Kidney (tissue), 22 donors: ENCODE measurements at places on chromosomes 2 and 18. TPM values are rescaled to one million over a fixed set of nuclear protein-coding genes. Genes with fewer than 3 reads are reported as not detected.

GRCh38 chr2:199704358-199705238 lies 146.4 kb downstream of the FTCDNL1 start:
- no peak for DNase-seq

GRCh38 chr2:84904151-84904550 lies 1.3 kb upstream of the TMSB10 start:
- DNase-seq = no peak

The SCN3A gene
- 6.3 TPM for total RNA-seq

The CD8B2 gene
- 0.09 TPM for total RNA-seq

- peak; percentile 50 for DNase-seq
Observed at GRCh38 chr2:34652636-34653035, 1053.5 kb upstream of the FAM98A start.

- DNase-seq = no peak
Observed at GRCh38 chr18:50848061-50848551, 28.3 kb upstream of the MRO start.

DNA sequence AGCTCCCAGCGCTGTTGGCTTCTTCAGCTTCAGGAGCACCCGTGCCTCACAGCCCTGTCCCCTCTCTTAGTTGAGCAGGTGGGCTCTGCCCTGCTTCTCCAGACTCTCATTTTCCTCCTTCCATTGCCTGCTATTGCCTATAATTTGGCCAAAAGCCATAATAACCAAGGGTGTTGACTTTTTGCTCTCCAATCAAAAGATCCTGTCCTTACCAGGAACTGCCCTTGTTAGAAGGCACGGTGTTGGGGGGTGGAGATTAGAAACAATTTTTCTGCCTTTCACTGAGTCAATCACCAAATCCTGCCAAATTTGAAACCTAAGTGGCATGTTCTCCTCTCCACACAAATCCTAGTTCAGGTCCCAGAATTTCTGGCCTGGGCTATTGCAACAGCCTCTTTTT lies 16.7 kb upstream of the PDIA6 start:
- no peak for DNase-seq

DNA sequence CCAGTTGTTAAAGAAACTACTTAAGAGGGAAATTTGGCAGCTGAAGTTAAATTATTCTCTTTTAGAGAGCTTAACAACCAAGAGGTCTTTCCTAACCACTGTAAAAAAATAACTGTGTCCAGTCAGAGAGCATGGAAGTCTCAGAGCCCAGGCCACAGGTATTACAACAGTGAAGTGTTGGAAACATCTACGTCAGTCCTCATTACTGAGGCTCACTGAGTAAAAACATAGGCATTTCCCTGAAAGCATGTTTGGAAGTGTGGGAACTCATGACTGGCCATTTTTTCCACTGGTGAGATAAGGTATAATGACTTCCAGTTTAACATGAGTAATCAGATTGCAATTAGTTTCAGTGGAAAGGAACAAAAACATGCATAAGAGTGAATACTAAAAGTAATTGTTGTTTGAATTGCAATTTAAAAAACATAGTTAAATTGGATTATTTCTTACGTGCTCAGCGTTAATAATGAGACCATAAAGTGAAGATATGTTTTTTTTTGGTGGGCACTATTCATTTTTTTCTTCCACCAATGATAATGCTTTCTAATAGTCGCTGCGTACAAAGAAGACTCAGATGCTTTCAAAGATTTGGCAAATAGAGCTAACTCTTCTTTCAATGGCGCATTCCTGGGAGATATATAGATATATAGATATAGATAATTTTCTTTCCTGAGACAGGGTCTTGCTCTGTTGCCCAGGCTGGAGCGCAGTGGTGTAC lies 60.8 kb downstream of the EFEMP1 start:
- no peak for DNase-seq

The SFTPB gene
- total RNA-seq = 1.3 TPM

The CHRND gene
- not detected for total RNA-seq

- DNase-seq = no peak
Observed at GRCh38 chr2:19141234-19142004, 217.0 kb downstream of the OSR1 start.

- DNase-seq = no peak
Observed at GRCh38 chr2:139386401-139386800, 606.2 kb upstream of the NXPH2 start.

The CSRNP3 gene
- 6.4 TPM for total RNA-seq

DNA sequence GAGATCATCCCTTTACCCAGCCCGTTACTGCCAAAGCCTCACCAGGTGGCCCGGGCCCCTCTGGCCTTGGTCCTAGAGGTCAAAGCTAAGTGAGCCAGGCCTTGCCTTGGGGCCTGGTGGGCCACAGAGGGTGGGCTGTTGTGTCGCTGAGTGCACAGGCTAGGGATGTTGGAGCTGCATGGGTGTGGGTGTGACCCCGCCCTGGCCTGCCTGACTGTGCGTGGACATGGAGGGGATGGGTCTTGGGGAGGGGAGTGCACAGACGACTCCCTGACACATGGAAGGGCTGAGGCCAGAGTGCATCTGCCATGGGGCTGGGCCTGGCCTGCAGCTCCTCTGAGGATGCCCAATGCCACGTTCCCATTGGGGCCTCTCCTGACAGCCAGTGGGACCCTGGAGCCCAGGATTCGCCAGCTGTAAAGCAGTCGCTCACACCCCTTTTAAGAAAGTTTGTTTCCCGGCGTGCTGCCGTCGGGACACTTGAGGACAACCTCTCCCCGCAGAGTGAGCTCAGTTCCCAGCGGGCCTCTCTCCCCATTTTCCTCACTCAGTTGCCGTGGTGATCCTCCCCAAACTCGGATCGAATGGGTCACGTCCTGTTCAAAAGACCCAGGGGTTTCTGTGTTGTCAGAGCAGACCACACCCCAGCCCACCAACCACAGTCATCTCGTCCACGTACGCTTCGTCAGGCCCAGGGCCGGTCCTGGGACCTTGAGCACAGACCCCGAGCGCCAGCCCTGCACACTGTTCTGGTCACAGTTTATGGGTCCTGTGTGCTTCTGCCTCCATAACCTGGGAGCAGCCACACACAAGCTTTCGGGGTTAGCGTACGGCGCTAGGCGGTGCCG lies 93.5 kb downstream of the NFATC1 start:
- no peak for DNase-seq

GRCh38 chr2:105652014-105652796 lies 92.5 kb upstream of the NCK2 start:
- no peak for DNase-seq

The IL36B gene
- total RNA-seq = not detected

DNA sequence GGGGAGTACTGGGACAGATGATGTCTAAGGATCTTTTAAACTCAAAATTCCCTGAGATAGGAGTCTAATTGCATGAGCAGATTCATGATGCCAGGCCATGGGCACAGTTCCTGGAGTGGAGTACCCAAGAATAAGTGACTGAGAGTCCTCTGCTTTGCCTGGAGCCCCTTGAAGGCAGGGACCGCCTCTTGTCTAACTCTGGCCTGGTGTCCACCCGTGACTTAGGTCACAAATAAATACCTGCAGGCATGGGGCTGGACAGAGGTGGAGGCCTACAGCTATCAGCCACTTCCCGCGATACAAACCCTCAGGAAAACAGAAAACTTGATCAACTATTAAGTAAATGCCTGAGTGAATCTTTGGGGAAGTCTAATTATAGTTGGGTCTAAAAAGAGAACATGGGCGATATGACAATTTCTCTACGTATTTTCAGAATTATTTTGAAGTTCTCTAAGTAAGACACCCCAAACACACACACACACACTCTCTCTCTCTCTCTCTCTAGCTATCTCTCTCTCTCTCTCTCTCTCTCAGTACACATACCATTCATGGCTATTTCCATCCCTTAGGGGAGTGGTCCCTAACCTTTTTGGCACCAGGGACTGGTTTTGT lies 1.8 kb upstream of the WIPF1 start:
- DNase-seq = no peak

DNA sequence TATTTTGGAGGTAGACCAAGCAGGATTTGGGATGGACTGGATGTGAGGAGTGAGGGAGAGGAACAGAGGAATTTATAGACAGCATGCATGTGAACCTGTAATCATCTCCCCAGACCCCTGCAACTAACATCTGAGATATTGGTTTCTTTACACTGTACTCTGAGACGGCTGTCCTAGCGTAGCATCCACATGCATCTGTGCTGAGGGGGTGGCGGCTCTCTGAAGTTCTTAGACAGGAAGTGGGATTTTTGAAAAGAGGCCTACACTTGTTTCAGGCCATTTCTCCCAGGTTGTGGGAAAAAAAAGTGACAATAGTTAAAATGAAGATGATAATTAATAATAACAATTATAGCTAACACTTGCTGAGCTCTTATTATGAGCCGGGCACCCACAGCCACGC lies 150.2 kb upstream of the GATA6 start:
- no peak for DNase-seq

The POTEI gene
- not detected for total RNA-seq

- no peak for DNase-seq
Observed at GRCh38 chr18:58787536-58788149, 77.0 kb upstream of the ZNF532 start.

DNA sequence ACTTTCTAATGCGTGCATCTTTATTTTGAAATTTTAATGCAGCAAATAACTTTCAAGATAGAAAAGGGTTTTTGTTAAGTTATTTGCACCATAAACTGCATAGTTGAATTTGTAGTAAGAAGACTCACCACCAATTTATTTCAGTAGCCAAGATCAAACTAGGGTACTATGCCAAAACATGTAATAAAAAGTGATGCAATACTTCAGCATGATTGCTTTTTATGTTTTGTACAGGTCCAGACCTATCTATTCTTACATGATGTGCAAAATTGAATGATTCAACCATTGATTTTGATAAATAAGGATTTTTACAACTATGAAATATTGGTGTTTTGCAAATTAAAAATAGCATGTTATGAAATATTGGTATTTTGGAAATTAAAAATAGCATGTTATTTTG lies 26.7 kb downstream of the AGPS start:
- DNase-seq = no peak

- no peak for DNase-seq
Observed at GRCh38 chr2:158181171-158181570, 79.5 kb downstream of the UPP2 start.

GRCh38 chr2:64489081-64489751 lies 34.9 kb upstream of the AFTPH start:
- no peak for DNase-seq

The NGEF gene
- 4.8 TPM for total RNA-seq

- no peak for DNase-seq
Observed at GRCh38 chr2:36698993-36699392, 2.5 kb downstream of the VIT start.

The MC2R gene
- total RNA-seq = not detected

- DNase-seq = no peak
Observed at GRCh38 chr2:146890491-146890890, 954.3 kb upstream of the ACVR2A start.

- no peak for DNase-seq
Observed at GRCh38 chr2:17057109-17058017, 391.7 kb upstream of the CYRIA start.

DNA sequence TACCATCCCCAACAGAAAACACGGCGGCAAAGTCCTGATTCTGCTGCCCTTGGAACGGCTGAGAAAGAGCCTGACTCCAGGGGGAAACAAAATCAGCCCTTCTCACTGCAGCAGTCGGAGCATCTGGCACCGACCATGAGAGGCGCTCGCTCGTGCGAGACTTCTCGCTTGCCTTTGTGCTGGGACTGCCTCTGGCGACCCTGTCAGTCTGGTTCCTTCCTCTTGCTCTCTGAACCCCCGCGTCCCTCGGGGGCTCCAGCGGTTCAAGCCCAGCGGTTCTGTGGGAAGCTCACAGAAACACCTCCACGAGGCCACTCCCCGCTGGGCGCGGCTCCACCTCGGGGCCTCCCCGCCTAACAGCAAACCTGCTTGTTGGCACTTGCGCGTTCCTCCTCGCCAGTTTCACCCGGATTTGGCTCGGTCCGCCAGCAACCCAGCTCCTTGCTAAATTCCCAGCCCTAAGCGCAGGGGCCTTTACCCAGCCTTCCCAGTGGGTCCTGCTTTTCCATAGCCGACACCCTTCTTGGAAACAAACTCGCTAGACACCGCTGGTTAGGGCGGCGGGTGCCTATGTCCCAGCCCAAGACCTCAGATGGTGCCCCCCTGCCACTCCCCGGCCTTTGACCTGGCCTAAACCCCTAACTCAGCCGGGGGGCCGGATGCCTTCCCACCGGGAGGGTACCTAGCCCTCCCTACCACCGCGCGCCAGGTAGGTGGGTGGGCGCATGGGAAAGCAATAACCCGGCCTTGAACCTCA lies 2.2 kb downstream of the RND3 start:
- peak; percentile 89 for DNase-seq

DNA sequence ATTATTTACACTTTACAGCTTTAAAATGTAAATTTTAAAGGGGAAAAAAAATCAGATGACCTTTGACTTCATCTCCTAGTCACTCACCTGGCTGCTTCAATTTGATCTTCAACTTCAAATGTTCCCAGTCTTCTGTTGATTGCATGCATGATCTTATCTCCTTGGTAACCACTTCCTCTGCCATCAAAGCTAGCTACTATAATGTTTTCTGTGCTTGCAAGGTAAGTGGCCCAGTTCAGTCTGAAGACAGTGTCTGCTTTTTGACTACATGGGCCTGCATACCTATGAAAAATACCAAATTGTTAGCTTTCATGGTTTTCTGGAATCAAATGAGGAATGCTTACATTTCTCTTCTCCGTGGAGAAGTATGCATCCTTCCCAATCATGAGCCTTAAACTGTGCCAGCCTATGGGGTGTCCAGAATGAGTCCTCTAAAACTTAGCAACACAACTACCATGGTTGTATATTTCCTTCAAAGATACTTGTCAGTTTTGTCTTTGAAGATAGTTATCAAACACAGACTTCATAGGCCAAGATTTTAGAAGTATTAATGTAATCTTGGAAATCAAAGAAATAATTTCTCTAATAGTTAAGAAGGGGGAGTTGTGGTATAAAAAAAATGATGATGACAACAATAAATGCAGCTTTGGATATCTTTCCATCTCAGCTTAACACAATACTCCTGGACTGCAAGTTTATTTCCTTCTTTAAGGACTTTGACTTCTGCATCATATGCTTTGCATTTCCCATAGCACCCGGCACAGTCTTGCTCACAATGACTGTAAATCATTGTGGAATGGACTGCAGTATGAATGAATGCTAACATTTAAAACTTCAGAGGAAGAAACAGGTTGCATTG lies 62.1 kb downstream of the DPP4 start:
- no peak for DNase-seq

The SLC14A1 gene
- 8.5 TPM for total RNA-seq

- no peak for DNase-seq
Observed at GRCh38 chr2:127401757-127402695, 14.3 kb upstream of the MAP3K2 start.

DNA sequence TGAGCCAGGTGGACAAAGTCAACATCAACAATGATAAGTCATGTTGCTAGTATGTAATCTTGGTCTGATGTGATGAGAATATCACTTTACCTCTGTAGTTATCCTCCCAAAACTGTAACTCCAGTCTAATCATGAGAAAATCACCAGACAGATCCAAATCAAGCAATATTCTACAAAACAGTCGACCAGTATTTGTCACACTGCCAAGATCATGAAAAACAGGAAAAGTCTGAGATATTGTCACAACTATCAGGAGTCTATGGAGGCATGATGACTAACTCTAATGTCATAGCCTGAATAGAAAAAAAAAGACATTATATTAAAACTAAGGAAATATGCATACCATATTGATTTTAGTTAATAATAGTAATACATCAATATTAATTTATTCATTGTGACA lies 1883.3 kb upstream of the CELF4 start:
- DNase-seq = no peak

The LBX2 gene
- total RNA-seq = 2.5 TPM
